ENCODE measurements at places on chromosomes 5 and 9.
A peak's percentile ranks its signal among the peaks of the same experiment; 100 is the strongest.

DNA sequence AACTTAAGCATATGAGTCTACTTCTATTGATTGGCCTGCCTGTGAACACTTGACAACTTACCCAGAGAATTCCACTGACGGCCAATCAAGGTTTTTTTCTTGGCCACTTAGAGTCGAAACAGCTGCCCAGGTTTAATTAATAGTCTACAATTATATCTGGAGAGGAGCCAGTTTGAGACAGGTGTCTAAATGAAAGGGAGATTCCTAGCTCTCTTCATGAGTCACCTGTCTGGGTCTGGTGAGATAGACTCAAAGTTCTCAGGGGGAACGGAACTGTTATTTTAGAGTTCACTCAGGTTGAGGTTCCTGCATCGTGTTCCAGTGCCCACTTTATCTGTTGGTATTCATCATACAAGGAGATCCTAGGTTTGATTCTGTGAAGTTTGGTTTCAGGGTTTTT lies 111.0 kb downstream of the CD180 start:
- DNase-seq = no peak

- DNase-seq = no peak
These were observed 272.0 kb downstream of the MAN2A1 start for GRCh38 chr5:109961751-109962150.

GRCh38 chr5:150311015-150311692 lies 8.4 kb upstream of the ARSI start:
- peak; percentile 54 for DNase-seq

GRCh38 chr5:93756372-93756771 lies 15.0 kb upstream of the POU5F2 start:
- no peak for DNase-seq

DNA sequence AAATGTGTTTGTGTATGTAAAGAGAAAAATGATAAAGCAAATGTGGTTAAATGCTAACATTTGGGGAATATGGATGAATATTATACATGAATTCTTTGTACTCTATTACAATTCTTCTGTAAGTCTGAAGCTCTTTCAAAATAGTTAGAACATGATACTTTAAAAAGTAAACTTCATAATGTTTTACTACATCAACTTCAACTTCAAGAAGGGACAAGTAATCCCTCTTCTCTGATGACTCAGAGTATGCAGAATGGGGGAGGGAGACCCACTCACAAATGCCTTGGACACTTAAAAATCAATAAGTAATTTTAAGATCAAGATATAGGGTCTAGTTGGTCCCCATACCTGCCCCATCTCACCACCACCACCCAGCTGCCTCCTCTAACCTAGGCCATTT lies 162.4 kb downstream of the ESM1 start:
- no peak for DNase-seq

GRCh38 chr9:127903557-127904475 lies 4.4 kb upstream of the ST6GALNAC6 start:
- no peak for DNase-seq

DNA sequence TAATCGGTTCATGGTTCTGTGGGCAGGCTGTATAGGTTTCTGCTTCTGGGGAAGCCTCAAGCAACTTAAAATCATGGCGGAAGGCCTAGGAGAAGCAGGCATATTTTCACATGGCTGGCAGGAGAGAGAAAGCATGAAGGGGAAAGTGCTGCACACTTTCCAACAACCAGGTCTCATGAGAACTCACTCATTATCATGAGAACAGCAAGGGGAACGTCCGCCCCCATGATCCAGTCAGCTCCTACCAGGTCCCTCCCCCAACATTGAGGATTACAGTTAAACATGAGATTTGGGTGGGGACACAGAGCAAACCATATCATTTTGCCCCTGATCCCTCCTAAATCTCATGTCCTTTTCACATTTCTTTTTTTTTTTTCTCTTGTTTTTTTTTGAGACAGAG lies 82.1 kb downstream of the EHMT1 start:
- no peak for DNase-seq

DNA sequence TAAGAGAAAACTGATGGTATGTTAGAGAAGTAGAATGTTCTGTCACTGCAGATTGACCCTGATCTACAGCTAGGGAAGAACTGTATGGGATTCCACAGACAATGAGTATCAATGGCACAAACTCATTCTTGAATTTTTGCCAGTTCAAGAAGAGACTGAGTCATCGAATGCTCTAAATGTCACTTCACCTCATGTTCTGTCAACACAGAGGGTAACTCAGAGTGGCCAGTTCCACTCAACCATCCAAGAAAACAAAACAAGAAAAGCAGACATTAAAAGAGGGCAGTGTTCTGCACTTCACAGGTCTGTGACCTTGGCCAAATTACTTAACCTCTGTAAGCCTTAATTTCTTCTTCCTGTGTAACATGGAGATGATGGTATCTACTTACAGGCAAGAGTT lies 132.2 kb upstream of the HMHB1 start:
- no peak for DNase-seq

DNA sequence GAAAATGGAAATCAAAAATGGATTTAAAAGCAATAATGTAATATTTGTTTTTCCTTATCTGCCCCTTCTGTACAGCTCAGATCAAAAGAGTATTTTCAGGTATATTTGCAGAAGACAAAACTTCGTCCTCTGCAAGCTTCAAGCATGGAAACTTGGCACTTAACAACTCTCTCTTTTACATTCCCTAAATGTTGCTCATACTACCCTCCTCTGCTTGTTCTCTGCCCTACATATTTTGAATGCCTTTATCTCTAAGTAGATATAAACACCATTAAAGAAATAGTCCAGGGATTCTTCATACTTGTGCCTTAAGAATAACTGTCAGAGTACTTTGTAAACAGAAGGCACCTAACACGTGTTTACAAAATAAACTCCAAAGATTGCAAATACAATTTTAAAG lies 19.2 kb upstream of the SMC2 start:
- DNase-seq = no peak

DNA sequence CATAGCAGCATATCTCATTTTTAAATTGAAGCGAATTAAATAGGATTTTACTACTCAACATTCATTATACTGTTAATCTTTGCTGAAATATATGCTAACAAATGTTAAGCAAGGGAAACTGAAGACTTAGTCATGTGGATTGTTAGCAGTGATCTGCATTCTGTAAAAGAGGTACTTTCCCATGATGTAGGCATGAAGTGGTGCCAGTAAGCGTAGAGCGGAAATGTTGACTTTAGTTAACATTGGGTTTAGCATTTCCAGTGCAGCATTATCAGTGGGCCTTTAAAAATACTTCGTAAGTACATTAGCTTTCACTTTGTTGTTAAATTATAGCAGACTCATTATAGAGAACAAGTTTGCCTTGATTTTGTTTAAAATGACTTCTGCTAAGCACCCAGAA lies 130.3 kb downstream of the CDC42SE2 start:
- no peak for DNase-seq

DNA sequence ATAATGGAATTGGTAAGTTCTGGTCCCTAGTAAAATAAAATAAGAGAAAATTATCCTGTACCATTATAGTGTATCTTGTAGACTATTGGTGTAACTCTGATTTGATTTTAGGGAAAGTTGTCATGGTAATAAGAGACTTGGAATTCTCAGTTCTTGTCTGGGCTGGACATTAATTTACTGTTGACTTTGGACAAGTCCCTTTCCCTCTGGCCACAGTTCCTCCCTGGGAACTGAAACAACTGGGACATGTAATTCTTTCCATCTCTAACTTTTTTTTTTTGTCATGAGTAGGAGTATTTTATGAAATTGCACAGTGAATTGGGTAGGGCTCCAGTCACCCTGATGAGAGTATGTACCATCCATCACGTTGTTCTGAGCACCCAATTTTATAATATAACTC lies 15.0 kb downstream of the GLRA1 start:
- DNase-seq = no peak

DNA sequence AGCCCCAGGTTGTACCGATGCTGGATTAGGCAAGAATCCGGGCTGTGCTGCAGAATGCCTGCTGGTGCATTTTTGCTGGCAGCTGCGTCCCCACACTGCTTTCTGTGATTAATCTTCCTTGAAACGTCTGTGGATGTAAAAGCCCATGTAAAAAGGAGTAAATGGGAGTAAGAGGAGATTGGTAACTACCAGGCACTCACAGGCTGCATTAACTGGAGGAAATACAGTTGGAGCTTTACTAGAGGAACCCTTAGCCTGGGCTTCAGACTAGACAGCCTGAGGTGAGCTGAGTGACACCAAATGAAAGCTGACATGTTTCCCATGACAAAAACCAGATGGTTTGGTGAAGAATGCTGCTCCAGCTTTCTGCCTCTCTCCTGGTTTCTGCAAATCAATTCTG lies 190.4 kb upstream of the GAS1 start:
- DNase-seq = no peak

DNA sequence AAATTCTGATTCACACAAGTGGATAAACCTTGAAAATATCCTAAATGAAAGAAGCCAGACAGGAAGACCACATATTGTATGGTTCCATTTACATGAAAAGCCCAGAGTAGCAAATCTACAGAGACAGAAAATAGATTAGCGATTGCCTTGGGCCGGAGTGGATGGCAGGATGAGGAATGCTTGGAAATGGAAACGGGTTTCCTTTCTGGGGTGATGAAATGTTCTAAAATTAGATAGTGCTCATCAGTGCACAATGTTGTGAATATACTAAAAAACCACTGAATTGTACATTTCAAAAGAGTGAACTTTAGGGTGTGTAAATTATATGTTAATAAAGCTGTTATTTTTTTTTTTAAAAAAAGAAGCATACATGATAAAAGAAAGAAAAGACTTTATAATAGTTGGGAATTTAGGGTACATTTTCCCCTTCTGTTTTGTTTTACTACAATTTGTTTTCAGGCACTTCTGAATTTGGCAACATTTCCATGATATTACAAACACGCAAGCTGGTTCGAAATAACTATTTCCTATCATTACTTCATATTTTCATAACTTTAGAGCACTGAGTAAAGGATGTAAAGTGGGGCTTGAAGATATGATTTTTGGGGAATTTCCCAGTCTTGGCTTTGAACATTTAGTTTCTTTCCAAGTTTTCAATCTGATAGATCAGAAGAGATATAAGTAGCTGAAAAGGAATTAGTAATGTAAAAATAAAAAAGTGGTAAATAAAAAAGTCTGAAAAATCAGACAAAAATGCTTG lies 23.9 kb downstream of the SLC35A4 start:
- DNase-seq = no peak

DNA sequence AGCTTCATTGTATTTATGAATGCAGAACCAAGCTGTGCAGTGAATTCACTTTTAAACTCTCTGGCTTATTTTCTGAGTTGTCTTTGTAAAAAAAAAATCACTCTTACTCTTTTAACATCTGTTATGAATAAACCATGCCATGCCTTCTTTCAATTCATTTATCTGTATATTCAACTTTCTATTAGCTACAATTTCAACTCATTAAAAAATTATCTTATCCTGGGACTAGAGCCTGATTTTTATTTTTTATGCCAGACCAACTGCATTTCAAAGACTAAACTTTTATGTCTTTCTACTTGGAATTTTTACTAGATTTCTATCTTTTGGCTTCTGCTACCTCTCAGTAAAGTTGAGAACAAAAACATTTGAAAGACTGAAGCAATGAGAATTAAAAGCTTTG lies 342.7 kb downstream of the DEPDC1B start:
- DNase-seq = no peak

GRCh38 chr5:144478565-144478964 lies 307.9 kb downstream of the KCTD16 start:
- no peak for DNase-seq

GRCh38 chr9:81372628-81373191 lies 316.6 kb downstream of the TLE1 start:
- peak; percentile 35 for DNase-seq

DNA sequence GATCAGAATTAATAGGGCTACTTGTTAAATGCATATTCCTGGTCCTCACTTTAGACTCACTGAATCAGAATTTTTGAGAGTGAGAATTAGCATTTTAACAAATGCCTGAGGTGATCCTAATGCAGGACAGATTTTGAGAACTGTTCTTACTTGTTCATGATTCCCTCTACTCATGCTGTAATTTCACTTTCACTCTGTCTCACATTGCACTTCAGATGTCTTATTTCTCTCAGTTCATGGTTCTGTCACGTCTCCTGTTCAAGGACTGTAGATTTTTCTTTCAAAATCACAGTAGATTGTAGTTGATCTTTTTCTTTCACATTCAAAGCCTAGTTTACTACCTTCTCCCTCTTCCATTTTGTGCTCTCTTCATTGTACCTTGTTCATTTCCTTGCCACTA lies 54.3 kb downstream of the ADGRV1 start:
- no peak for DNase-seq

Data from neural progenitor cell (in vitro differentiated cells).